ENCODE measurements at places on chromosomes 11 and 22.

GRCh38 chr22:25062386-25063085 is 110.0 kb downstream of the KIAA1671 start:
- no peak for DNase-seq

- no peak for DNase-seq
These were observed 9.7 kb downstream of the MRGPRD start for GRCh38 chr11:68970921-68971636.

GRCh38 chr11:61293867-61294716 is 1.0 kb downstream of the VWCE start:
- DNase-seq, result peak; percentile 34

DNA sequence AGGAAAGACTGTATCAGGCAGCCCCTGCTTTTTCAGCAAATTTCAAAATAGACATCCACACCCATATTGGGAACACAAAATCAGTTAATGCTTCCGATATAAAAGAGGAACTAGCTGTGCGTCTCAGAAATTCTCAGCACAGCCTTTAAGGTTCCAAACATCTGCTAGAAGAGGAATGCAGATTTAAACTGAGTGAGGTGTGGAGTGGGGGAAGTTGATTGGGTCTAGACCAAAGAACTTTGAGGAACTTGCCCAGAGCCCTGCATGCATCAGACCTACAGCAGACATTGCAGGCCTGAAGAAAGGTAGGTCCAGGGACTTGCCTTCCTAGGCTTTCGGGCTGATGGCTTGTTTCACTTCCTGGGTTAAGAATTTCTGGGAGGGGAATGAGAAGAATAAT is at the start of gene MS4A4A:
TSS of gene MS4A4A (plus strand) at position 255 of the 400 bp plus-strand sequence. CDS start at position 265, 10 bp downstream.
- DNase-seq, result no peak

GRCh38 chr11:57131080-57131790 is 50.5 kb upstream of the LRRC55 start:
- DNase-seq, result no peak

GRCh38 chr11:102559839-102560238 is 29.3 kb upstream of the MMP7 start:
- DNase-seq, result no peak

DNA sequence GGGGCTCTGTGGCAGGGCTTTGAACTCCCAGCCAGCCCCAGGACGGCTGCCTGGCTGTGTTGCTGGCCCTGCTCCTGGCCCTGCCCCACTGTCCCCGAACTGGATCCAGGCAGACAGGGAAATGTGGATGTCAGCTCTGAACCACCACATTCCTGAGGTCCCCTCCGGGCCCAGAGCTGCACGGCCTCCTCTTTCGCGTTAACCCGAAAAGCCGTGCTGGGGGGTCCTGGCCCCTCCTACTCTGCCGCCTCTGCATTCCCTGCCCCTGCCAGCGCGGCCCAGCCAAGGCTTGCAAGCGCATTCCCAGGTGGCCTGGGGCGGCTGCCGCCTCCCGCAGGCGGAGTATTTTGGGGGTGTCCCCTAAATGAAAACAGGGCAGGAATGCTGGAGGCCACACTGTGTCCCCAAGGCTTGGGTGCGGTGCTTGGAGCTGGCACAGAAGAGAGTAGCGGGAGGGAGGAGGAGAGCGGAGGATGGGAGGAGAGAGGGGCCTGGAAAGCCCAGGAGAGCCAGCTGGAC is 5.4 kb downstream of the LINC01488 start:
- DNase-seq, result no peak

DNA sequence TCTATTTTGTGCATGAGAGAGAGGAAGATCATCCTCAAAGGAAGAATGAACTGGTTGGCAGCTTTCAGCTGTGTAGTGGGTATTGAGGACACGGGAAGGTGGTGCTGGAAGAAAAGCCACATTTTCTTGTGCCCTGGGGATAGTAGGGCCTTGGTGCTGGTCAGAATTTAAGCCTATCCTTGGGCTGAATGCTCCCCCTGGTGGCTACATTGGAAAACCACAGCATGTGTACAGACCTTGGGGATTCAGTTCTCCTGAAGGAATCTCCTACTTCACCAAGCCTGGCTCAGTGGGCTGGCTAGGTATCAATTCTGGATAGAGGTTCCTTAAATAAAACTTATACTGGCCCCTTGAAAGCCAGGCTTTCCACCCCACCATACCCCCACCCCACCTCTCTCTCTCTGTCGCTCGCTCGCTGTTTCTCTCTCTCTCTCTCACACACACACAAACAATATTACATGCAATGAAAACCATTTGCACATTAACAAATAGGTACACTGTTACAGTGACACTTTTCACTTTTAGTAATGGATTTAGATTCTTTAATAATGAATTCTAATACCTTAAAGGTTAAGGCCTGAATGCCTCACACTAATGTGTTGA is 2.8 kb upstream of the OR51M1 start:
- DNase-seq, result peak; percentile 62

DNA sequence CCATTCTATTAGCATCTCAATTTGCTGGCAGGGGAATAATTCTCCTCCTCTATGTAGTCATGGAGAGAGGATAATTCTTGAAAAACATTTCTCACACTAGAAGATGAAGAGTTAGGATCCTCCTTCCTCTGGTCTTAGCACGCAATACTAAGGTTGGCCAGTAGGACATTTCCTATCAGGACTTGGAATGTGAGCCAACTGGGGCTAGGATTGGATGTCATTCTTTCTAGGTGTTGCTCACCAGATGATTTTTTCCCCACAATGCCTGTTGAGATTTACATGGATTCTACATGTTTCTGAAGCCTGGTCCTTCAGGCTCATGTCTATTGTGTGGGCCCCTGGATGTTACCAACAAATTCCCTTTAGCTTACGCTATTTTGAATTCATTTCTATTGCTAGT is 28.0 kb downstream of the SLN start:
- DNase-seq, result no peak

DNA sequence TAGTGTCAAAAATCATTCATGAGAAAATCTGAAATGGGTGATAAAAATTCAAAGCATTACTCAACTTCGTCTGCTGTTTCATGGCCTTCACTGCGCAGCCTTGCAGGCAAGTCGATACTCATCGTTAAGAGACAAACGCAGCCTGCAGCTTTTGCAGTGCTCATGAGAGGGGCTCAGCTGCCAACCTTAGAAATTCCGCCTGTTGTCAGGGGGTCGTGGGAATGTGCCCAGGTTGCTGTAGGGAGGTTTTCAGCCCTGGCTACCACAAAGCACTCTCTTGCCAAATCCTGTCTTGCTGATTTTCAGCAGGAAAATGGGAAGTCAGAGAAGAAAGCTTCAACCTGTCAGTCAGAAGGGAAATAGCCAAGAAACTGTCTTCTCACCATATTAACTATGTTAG is 25.4 kb upstream of the GRAMD1B start:
- DNase-seq, result no peak

- DNase-seq, result no peak
These were observed 3.2 kb upstream of the MRPL23 start for GRCh38 chr11:1943977-1944376.

- no peak for DNase-seq
These were observed 61.3 kb downstream of the CHST1 start for GRCh38 chr11:45603946-45604682.

GRCh38 chr11:27735281-27735680 is 35.0 kb upstream of the BDNF start:
- no peak for DNase-seq

GRCh38 chr11:112115386-112115785 is 28.7 kb downstream of the SDHD start:
- DNase-seq, result no peak

DNA sequence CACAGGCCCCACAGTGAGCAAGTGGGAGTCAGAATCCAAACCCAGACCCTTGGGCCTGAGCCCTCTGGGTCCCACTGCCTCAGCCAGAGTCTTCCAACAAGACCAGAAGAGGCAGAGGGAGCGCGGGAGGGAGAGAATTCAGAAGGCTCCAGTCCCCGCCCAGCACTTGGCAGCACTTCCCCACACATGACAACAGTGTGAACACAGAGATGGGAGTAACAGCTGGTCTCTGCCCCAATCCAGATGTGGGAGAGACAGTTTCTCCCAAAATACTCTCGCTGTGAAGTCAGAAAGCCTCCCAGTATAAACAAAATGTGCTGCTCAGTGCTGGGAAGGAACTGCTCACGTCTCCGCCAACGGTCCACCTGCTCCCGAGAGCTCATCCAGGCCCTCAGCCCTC is 219.9 kb downstream of the MN1 start:
- DNase-seq, result no peak

GRCh38 chr11:20739577-20739976 is 70.2 kb downstream of the NELL1 start:
- DNase-seq, result no peak

DNA sequence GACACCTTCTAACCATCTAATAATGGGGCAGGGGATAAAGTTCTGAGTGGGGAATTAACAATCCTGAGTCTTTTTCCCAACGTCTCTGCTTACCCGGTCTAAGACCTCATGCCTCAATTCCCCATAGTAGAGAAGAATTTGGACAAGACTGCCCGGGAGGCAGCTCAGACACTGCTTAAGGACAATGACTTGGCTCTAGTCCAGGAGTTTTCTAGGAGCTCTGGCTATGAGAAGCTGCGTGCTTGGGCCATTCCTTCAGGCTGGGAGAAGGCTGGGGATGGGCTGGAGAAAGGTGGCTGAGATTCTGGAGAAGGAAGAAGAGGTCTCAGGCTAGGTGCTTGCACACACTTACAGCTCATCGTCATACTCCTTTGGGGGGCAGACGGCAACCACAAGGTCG is 19.8 kb upstream of the ABCC8 start:
- DNase-seq, result no peak

- no peak for DNase-seq
These were observed 16.8 kb downstream of the ALG12 start for GRCh38 chr22:49901457-49901856.

- DNase-seq, result no peak
These were observed 55.2 kb downstream of the CABIN1 start for GRCh38 chr22:24066260-24066659.

DNA sequence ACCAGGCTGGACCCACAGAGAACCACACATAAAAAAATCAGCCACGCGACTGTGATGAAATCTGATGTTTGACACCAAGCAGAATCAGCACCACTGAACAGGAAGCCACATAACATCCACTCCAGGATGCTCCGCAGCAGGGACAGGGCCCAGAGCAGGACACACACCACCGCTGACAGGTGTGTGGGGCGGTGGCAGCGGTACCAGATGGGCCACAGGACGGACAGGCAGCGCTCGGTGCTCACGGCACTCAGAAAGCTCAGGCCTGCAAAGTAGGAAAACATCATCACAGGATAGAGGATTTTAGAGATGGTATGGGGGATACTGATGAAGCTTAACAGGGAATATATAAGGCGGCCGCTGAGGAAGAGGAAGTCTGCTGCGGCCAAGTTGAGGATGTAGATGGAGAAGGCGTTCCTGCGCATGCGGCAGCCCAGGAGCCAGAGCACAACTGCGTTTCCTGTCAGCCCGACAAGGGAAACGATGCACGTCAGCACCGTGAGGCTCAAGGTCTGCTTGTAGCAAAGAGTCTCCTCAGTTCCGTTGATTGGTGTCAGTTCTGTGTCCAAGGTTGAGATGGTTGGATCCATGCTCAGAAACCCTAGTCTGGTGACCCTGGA is 4.9 kb downstream of the MRGPRX1 start:
- no peak for DNase-seq

DNA sequence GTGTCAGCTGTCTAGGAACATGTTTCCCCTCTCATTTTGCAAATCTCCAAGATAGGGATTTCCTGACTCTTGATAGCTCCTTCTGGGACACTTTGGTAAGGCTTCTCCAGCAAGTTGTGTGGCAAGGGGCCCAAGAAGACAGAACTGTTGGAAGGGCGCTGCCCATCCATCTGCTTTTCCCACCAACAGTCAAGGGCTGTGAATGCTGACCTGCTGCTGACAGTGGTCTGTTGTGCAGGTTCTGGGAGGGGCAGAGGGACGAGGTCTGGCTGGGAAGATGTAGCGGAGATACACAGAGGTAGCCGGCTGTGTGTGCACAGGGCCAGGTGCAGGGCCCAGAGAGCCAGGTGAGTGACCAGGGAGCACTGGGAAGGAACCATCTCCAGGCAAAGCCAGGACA is 12.2 kb downstream of the BCR start:
- DNase-seq, result no peak

DNA sequence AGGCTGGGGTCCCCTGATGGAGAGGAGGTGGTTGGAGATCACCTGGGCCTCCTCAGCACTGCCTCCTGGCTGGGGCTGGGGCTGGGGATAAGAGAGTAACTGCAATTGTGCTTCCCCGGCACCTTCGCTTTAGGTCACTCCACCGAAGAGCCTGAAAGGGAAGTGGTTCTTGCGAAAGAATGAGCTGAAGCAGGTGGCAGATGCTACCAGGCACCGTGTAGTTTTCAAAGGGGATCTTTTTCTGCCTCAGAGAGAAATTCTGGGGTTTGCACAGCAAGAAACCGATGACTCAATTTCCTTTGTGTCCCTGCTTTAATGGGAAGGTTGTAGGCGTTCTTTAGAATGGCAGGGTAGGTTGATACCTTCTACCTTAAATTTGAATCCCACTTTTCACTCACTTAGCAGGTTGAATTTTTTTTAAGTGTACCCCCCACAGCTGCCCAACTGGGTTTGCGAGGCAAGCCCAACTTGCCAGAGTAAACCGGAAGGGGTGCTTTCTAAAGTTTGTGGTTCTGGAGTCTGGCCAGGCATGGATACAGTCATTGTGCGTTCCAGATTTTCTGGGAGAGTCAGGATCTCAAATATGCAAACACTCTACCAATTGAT is 5.3 kb downstream of the CD44 start:
- DNase-seq, result no peak

- no peak for DNase-seq
These were observed 1.3 kb downstream of the SLC39A13 start for GRCh38 chr11:47409440-47410369.

GRCh38 chr22:33780531-33781136 is 139.6 kb downstream of the LARGE1 start:
- DNase-seq, result no peak

DNA sequence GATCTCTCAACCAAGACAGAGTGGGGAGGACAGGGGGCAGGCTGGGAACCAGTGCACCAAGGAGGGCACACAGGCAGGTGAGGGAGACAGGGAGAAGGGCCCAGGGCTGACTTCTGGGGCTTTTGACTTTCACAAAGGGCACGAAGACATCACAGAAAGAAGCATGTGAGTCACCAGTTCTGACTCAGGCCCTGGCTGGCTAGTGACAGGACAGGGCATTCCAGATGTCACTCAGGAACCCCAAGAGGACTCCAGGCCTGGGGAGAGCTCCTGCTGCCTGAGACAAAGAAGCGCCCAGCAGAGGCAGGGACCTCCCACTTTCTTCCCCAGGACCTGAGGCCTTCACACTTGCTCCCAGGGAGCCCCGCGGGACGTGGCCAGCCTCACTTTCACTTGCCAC is 497.2 kb downstream of the BUD13 start:
- DNase-seq, result peak; percentile 1

Data from LoVo (cell line).